Right lobe of liver (tissue), 6 donors: ENCODE measurements at places on chromosomes 7 and 10. TPM values are rescaled to one million over a fixed set of nuclear protein-coding genes. Genes with fewer than 3 reads are reported as not detected.

The ASIC3 gene
- total RNA-seq: 1.1 TPM

The PIP gene
- total RNA-seq: not detected

The CLCN1 gene
- not detected for total RNA-seq

The ZPBP gene
- total RNA-seq: not detected

The SAP25 gene
- 3.3 TPM for total RNA-seq

The NRAP gene
- not detected for total RNA-seq

The ZNF727 gene
- not detected for total RNA-seq

The GET4 gene
- total RNA-seq: 30.2 TPM

The ZNF503 gene
- total RNA-seq: 5.0 TPM

The ADAP1 gene
- total RNA-seq: 1.6 TPM

The GNB2 gene
- total RNA-seq: 75.8 TPM

The TAS2R60 gene
- total RNA-seq: not detected

The ADRA2A gene
- total RNA-seq: 0.22 TPM

The CRHR2 gene
- not detected for total RNA-seq

The SH2D4B gene
- total RNA-seq: not detected

The DYNC1I1 gene
- 0.35 TPM for total RNA-seq

The DOCK1 gene
- total RNA-seq: 13.8 TPM

The CYP3A7 gene
- 19.8 TPM for total RNA-seq

The ACSL5 gene
- 77.2 TPM for total RNA-seq

The LRRD1 gene
- total RNA-seq: not detected

The SPDYE5 gene
- not detected for total RNA-seq

The ATP6V0A4 gene
- not detected for total RNA-seq

The HOXA2 gene
- total RNA-seq: not detected

The HSPA12A gene
- 4.2 TPM for total RNA-seq

The POLR2J2 gene
- total RNA-seq: 5.5 TPM

The ZNF804B gene
- total RNA-seq: not detected

The KLF14 gene
- total RNA-seq: not detected

The MYL10 gene
- not detected for total RNA-seq

The NUP42 gene
- 14.4 TPM for total RNA-seq

The NUDT1 gene
- total RNA-seq: 4.1 TPM

The LARP4B gene
- 35.3 TPM for total RNA-seq

The ADARB2 gene
- 0.51 TPM for total RNA-seq

The ZNF3 gene
- total RNA-seq: 14.0 TPM

The UNC5B gene
- 1.8 TPM for total RNA-seq

The OPN4 gene
- not detected for total RNA-seq

The RAPGEF5 gene
- 21.1 TPM for total RNA-seq

The KCNMA1 gene
- total RNA-seq: 6.8 TPM

The ACSM6 gene
- not detected for total RNA-seq

The RBP4 gene
- 4,975 TPM for total RNA-seq

The PTPRZ1 gene
- total RNA-seq: 0.29 TPM

The CCDC7 gene
- total RNA-seq: 6.5 TPM

The OR2F2 gene
- not detected for total RNA-seq

The PRXL2A gene
- total RNA-seq: 85.3 TPM

The AGAP9 gene
- 8.5 TPM for total RNA-seq

The GPR22 gene
- not detected for total RNA-seq

The GNAI1 gene
- 16.8 TPM for total RNA-seq

The PPP1R3A gene
- not detected for total RNA-seq
